ELR (cell line): ENCODE measurements at places on chromosomes 11 and 22.

DNA sequence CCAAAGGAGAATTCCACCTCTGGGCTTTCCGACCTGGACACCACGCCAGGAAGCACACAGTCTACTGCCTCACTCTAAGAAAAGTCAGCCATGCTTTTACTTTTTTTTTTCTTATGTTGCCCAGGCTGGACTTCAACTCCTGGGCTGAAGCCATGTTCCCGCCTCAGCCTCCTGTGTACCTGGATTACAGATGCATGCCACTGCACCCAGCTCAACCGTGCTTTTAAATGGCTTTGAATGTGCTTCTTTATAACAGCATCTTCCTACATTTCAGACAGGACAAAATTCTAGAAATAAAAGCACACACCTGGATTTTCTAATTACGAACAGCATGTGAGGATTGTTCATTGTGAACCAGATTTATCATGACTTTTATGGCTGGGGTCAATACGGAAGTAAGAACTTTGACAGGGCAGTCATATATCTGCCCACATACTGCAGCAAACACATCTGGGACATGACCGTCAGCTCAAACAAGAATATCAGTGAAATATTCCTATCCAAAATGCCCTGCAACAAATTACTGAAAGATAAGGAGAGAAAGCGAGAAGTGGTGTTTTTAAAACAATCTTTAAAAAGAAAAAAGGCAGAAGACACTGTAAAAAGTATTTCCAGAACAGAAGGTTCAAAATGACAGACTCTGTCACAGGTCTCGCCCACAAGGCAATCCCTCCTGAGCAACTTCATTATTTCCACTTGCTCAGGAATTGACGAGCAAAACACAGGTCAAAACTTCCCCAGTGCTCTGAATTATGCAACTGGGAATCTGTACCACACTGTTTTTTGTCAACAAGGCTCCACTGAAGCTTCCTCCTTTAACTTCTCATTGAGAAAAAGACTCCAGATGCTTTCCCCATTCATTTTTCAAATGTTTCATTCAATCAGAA lies 42.1 kb downstream of the PACSIN2 start:
- DNase-seq = no peak

- peak; percentile 56 for DNase-seq
Observed at GRCh38 chr11:46352063-46352841, 5.0 kb downstream of the DGKZ start.

DNA sequence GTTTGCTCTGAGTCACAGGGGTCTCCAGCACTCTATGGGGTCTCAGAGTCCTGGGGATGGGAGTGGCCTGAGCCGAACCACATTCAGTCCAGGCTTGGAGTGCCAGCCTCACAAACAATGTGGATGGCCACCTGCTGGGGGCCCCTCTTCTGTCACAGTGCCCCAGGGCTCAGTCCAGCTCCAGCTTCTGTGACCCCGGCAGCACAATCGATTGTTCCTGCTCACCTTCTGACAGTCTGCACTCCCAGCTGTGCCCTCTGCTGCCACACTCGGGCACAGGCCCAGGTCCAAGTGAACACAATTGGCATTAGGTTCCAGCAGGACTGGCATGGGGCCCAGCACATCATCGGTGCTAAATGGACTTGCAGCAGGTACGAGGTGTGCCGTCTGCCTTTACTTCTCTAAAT lies 84.8 kb downstream of the TP53I11 start:
- no peak for DNase-seq

DNA sequence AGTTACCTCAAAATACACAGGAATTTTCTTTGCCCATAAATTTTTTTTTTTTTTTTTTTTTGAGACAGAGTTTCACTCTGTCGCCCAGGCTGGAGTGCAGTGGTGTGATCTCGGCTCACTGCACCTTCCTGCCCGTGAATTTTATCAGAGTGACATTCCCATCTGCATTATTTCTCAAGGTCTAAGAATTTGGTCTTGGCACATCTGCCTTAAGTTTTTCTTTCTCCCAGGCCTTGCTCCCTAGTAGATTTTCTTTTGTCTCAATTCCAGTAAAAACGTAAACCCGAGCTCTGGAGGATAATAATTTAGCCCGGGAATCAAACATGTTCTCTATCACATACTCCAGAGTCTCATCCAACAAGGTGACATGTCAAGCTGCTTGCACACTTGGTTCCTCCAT lies 12.4 kb downstream of the TRIM6 start:
- no peak for DNase-seq

GRCh38 chr22:29308791-29309262 lies 2.4 kb downstream of the GAS2L1 start:
- peak; percentile 92 for DNase-seq

DNA sequence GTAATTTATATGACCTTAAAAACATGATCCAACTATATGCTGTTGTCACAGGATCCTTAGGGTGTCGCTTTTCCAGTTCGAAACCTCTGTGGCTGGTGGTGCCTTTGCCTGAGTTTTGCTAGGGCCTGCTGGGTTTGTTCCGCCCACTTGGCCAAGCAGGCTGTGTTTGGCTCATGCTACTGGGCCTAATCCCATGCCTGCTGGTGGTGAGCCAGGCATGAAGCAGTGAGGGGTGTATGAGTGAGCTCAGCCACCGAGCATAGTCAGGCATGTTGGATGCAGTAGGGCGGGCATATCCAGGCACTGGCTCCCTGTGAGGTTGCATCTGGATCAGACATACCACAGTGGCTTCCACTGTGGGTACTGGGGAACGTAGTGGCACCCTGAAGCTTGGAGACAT lies 16.3 kb downstream of the NPAT start:
- no peak for DNase-seq

DNA sequence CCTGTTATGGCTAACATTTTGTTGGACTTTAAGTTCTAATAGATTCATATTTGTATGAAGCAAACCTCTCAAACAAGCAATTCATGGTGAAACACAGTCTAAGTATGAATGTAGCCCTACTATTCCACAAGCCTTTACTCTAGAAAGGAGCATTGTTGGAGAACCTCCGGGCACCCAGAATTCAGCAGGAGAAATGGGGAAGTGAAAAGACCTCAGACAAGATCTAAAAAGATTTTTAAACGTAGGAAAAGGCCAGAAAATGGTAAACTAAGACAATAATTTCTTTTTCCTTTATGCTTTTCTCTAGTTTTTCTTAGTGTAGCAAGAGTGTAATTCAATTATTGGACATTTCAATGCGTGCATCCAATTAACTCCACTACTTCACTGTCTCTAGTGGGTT lies 426.4 kb downstream of the INSC start:
- DNase-seq = no peak
